Stimulated activated CD8-positive, alpha-beta memory T cell treated with anti-CD3 and anti-CD28 coated beads, Interleukin-4, amount 100 ng/mL, for 4 hours (primary cell): ENCODE measurements at places on chromosomes 6 and 20.

GRCh38 chr20:53408691-53409446, 184.8 kb downstream of the ZNF217 start:
- no peak for DNase-seq

- DNase-seq: no peak
These were observed 6.4 kb upstream of the ADA start for GRCh38 chr20:44657875-44658274.

GRCh38 chr20:47862574-47863240, 77.4 kb upstream of the SULF2 start:
- no peak for DNase-seq

GRCh38 chr20:49511788-49512525, 29.5 kb upstream of the KCNB1 start:
- no peak for DNase-seq

DNA sequence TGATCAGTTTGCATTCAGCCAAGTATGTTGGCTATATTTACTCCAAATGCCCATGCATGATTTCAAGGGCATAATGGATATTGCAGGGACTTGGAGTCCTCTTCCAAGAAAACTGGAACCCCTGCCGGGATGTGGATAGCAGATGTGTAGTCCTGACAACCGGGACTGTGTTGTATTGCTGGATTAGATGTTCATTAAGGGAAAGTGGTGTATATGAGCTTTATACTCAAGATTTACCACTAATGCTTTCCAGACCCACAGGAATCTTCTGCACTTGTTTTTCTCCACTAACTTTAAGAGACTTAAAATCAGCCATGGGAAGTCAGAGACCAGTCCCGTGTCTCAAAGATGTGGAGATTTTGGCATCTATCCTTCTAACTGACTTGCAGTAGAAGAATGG, 770.9 kb downstream of the HDGFL1 start:
- DNase-seq: no peak
